Spinal cord (tissue), 10 donors: ENCODE measurements at places on chromosomes 1 and 21.
A peak's percentile ranks its signal among the peaks of the same experiment; 100 is the strongest.

DNA sequence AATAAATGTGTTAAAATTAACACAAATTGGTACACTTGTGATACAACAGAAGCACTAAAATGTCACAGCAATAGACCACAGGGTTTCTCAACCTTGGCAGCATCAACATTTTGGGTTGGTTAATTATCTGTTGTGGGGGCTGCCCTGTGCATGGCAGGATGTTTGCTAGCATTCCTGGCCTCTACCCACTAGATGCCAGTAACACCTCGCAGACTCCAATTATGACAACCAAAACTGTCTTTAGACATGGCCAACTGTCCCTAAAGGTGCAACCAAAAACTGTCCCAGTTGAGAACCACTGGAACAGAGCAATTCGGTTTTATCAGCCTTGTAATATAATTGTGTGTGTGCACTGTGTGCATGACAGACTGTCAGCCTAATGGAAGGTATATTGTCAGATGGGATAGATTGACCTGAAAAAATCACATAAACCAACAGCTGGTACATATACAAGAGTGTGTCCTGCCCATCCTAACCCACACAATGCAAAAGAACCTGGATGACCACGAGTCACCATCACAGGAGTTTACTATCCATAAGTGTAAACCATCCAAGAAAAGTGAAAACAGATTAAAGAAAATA is 13.5 kb upstream of the ERG start:
- no peaks in the 10 kb centered on the region for H3K36me3 ChIP-seq
- no peak for DNase-seq
- H3K27ac ChIP-seq, result no peak overlapping the region
- peaks cover 4% of the 10 kb centered on the region for H3K4me1 ChIP-seq
- H3K27me3 ChIP-seq, result no peaks in the 10 kb centered on the region

- no peaks in the 10 kb centered on the region for H3K27me3 ChIP-seq
- no peaks in the 10 kb centered on the region for H3K36me3 ChIP-seq
- H3K4me3 ChIP-seq, result no peak overlapping the region
Observed at GRCh38 chr1:200154069-200154767, 126.7 kb downstream of the NR5A2 start.

DNA sequence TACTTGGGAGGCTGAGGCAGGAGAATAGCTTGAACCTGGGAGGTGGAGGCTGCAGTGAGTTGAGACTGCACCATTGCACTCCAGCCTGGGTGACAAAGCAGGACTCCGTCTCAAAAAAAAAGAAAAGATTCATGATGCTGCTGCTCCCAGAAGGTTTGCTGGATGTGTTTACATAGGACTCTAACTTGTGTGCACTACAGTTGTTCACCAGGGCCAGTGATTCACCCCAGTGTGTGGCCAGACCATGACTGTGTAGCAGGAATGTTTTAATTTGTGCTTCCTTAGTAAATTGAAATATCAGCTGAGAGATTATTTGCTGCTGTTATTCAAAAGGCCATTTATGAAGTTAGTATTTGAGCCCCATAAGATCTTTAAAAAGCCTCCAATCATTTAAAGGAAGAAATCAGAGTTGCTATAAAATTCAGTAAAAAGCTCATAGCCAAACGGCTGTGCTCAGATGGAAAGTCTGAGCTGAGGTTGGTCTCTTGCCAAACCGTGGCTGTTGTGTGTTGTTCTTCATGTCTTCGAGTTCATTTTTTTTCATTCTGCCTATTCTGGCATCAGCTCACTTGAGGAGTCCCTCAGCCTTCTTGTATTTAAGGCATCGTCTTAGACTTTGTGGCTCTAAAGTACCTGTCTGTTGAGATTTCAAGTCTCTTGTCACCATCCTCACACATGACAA is 18.1 kb upstream of the PGD start:
- peaks cover 69% of the 10 kb centered on the region for H3K36me3 ChIP-seq
- H3K4me3 ChIP-seq, result no peak overlapping the region
- no peaks in the 10 kb centered on the region for H3K27me3 ChIP-seq
- H3K4me1 ChIP-seq, result no peaks in the 10 kb centered on the region
- no peak for DNase-seq
- no peak overlapping the region for H3K27ac ChIP-seq

- H3K36me3 ChIP-seq, result peaks cover 58% of the 10 kb centered on the region
- H3K27ac ChIP-seq, result no peak overlapping the region
- no peaks in the 10 kb centered on the region for H3K4me1 ChIP-seq
- no peaks in the 10 kb centered on the region for H3K27me3 ChIP-seq
Observed at GRCh38 chr1:1665815-1666251, 7.0 kb upstream of the CDK11B start.

DNA sequence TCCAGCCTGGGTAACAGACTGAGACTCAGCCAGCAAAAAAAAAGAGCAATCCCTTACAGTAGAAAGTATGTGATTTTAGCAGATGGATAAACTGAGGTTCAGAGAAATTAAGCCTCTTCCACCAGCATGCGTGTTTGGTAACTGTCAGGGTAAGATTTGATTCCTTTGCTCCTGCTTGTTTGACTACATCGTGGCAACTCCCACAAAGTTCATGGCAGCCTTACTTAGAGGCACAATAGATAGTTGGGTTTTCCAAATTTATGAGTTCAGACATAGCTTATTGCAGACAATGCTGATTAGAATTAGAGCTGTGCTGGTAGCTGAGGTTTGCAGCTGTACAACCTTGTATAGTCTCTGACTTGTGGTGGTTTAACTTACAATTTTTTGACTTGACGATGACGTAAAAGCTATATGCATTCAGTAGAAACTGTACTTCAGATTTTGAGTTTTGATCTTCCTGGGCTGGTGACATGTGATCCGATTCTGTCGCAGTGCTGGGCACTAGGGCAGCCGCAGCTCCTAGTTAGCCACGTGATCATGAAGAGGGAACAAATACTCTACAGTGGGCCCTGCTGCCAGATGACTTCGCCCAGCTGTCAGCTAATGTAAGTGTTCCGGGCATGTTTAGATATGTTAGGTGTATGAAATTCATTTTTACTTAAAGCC is 167.8 kb downstream of the DHRS3 start:
- peak overlapping the region; percentile 86 for H3K27ac ChIP-seq
- H3K4me1 ChIP-seq, result peaks cover 11% of the 10 kb centered on the region
- no peak overlapping the region for H3K4me3 ChIP-seq
- DNase-seq, result no peak
- no peaks in the 10 kb centered on the region for H3K27me3 ChIP-seq

- no peaks in the 10 kb centered on the region for H3K27me3 ChIP-seq
- H3K4me3 ChIP-seq, result no peak overlapping the region
- peaks cover 55% of the 10 kb centered on the region for H3K36me3 ChIP-seq
- DNase-seq, result no peak
- H3K4me1 ChIP-seq, result peaks cover 22% of the 10 kb centered on the region
Observed at GRCh38 chr1:9267827-9268581, 24.7 kb upstream of the SPSB1 start.

- DNase-seq, result no peak
- H3K36me3 ChIP-seq, result no peaks in the 10 kb centered on the region
- peaks cover 27% of the 10 kb centered on the region for H3K4me1 ChIP-seq
Observed at GRCh38 chr1:27634985-27635367, at the start of gene FGR. TSS of gene FGR (minus strand) at chr1:27635185. CDS start at chr1:27623916, 11,269 bp downstream.

- H3K4me1 ChIP-seq, result peaks cover 4% of the 10 kb centered on the region
- DNase-seq, result no peak
- no peak overlapping the region for H3K27ac ChIP-seq
- H3K4me3 ChIP-seq, result no peak overlapping the region
- no peaks in the 10 kb centered on the region for H3K36me3 ChIP-seq
Observed at GRCh38 chr21:34530261-34530660, 18.3 kb upstream of the KCNE1 start.

GRCh38 chr1:111045033-111045722 is 81.5 kb upstream of the LRIF1 start:
- no peak overlapping the region for H3K4me3 ChIP-seq
- no peak overlapping the region for H3K27ac ChIP-seq
- no peaks in the 10 kb centered on the region for H3K27me3 ChIP-seq
- no peaks in the 10 kb centered on the region for H3K36me3 ChIP-seq

- no peaks in the 10 kb centered on the region for H3K27me3 ChIP-seq
- no peak overlapping the region for H3K27ac ChIP-seq
- H3K4me1 ChIP-seq, result peaks cover 11% of the 10 kb centered on the region
- no peak for DNase-seq
- no peak overlapping the region for H3K4me3 ChIP-seq
- no peaks in the 10 kb centered on the region for H3K36me3 ChIP-seq
Observed at GRCh38 chr1:164719676-164720439, 160.9 kb downstream of the PBX1 start.

GRCh38 chr1:19289244-19289643 is 674 bp upstream of the AKR7A3 start:
- peaks cover 3% of the 10 kb centered on the region for H3K27me3 ChIP-seq
- H3K4me1 ChIP-seq, result peaks cover 15% of the 10 kb centered on the region
- H3K4me3 ChIP-seq, result peak overlapping the region; percentile 40
- no peak for DNase-seq

DNA sequence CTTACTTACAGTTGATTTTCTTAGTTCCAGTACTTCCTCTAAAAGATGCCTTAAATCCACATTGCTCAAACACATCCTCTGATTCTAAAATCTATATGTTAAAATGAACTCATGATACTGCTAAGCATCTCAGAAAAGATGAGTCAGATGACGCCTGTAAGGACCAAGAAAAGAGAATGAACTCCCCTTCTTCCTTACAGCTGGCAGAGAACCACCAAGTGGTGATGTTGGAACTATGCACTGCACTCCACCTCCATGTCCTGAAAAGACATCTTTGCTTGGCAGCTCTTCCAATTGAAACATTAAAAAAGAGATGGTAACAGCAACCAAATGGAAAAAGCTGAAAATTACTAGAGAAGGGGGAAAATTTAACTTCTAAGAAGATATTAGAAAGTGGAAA is 648.8 kb downstream of the PTPRC start:
- no peaks in the 10 kb centered on the region for H3K4me1 ChIP-seq
- H3K27me3 ChIP-seq, result no peaks in the 10 kb centered on the region
- H3K4me3 ChIP-seq, result no peak overlapping the region

DNA sequence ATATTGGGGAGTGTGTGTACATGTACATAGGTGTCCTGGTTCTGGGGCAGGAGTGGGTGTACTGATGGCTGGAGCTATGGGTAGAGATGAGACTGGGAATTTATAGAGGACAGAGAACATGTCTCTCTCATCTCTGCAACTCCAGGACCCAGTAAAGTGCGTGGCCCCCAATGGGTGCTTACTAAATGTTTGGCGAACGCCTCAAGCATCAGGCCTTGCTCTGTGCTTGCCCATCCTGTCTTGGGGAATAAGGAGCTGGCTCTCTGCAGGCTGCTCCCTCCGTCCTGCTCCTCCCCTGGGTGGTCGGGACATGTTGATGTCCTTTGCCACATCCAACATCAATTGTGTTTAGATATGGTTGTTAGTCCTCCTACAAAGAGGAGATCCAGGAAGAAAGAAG is 161.7 kb downstream of the ZSCAN20 start:
- H3K27ac ChIP-seq, result no peak overlapping the region
- H3K4me3 ChIP-seq, result no peak overlapping the region
- peaks cover 6% of the 10 kb centered on the region for H3K4me1 ChIP-seq
- H3K36me3 ChIP-seq, result peaks cover 36% of the 10 kb centered on the region
- no peak for DNase-seq
- H3K27me3 ChIP-seq, result no peaks in the 10 kb centered on the region

DNA sequence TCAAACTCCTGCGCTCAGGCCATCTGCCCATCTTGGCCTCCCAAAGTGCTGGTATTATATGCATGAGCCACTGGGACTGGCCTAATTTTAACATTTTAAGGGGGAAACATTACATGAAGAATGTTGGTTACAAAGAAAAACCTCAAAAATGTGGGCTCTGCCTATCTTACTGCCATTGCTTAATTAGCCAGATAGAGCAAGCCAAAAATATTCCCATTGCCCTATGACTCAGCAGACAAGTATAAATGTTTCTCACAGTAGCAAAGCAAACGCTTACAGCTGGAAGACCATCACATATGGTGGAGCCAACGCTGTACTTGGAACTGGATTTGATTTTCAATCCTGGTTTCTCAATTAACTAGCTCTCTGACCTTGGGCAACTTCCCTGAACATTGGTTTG is 502.0 kb downstream of the SMYD3 start:
- no peaks in the 10 kb centered on the region for H3K27me3 ChIP-seq
- H3K27ac ChIP-seq, result no peak overlapping the region
- H3K36me3 ChIP-seq, result no peaks in the 10 kb centered on the region
- DNase-seq, result no peak
- peaks cover 4% of the 10 kb centered on the region for H3K4me1 ChIP-seq

- H3K4me1 ChIP-seq, result peaks cover 22% of the 10 kb centered on the region
- H3K36me3 ChIP-seq, result no peaks in the 10 kb centered on the region
- H3K4me3 ChIP-seq, result peak within 1 kb of the TSS; percentile 62
- peak within 1 kb of the TSS; percentile 65 for H3K27ac ChIP-seq
- H3K27me3 ChIP-seq, result peaks cover 8% of the 10 kb centered on the region
Observed at GRCh38 chr1:151510957-151511635, at the start of gene CGN. TSS of gene CGN (plus strand) at chr1:151511387. CDS start at chr1:151518520, 7,133 bp downstream.
